ENCODE measurements at places on chromosomes 3 and 15.

DNA sequence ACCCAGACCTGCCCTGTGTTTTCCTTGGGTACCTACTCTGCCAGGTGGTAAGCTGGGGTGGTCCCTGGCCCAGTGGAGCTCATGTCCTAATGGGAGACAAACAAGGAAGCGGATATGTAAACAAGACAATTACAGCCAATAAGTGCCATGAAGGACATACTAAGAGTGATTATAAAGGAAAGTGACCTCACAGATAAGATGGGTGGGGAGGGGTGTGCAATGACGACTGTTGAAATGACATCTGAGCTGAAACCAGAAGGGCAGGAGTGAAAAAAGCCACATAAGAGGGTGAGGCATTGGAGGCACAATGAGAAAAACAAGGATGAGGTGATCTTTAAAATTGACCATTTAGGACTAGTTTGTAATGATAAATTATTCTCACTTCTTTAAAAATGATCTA is 336.2 kb upstream of the IL12A start:
- DNase-seq = no peak

GRCh38 chr15:27563765-27564370 is 535.2 kb downstream of the OCA2 start:
- no peak for DNase-seq

DNA sequence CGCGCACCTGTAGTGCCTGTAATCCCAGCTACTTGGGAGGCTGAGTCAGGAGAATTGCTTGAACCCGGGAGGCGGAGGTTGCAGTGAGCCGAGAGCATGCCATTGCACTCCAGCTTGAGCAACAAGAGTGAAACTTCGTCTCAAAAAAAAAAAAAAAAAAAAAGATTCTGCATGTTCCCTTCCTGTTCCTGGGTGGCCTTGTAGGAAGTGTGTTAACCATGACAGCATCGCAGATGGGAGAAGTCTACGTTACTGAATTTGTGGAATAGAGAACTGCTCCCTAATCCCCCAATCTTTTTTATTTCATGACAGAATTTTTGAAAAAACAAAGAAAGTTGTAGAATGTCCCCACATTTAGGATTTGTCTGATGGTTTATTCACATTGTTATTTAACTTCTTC is 45.4 kb downstream of the FOXL2 start:
- no peak for DNase-seq

DNA sequence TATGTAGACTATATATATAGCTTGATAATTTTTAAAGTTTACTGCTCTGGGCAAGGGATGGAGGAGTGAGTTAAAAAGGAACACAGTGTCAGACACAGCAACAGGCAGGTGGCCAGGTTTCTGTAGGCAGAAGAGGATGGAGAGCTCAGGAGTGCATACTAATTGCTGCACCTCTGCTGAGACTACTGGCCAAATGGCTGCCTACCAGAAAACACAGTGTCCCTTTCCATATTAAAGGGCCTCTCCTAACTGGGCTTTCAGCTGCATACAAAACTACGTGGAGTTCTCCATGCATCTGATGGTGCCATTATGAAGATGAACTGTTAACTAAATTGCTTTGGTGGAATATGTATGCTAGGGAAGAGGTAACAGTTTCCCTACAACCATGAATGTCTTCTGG is 1.8 kb downstream of the ATP13A4 start:
- DNase-seq = no peak

DNA sequence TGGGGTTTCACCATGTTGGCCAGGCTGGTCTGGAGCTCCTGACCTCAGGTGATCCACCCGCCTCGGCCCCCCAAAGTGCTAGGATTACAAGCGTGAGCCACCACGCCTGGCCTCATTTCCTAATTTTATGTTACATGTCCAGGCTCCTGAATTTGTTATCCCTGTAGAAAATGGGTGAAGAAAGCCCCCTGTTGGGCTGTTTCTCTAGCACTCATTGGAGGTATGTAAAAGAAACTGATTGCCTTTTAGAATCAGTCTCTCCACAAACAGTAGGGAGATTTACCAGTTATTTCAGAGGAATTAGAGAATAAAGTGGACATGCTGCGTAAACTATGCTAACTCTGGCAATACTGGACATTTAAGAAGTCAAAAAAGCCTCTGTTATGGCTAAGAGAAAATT is 364.1 kb upstream of the TBL1XR1 start:
- no peak for DNase-seq

DNA sequence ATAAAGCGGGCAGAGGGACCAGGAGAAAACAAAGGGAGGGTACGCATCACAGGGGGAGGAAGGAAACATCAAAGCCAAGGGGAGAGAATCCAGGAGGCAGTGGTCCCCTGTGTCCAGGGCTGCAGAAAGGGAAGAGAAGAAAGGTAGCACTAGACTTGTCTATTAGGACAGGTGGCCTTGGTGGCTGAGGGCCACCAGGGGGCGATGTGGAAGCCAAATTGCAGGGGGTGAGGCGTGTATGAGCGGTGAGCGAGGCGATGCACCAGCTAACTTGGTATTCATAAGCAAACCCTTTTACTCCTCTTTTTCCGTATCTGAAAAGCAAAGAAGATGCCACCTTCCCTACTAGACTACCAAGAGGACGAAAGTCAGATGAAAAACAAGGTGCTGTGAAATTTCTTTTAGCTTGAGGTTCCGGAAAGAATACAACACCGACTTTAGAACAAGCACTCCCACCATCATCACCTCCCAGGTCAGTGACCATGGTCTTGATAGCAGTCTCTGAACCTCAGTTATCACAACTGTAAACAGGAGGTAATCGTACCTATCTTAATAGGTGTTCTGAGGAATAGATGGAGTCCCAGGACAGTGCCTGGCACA is 654.4 kb upstream of the ADAMTS9 start:
- no peak for DNase-seq

DNA sequence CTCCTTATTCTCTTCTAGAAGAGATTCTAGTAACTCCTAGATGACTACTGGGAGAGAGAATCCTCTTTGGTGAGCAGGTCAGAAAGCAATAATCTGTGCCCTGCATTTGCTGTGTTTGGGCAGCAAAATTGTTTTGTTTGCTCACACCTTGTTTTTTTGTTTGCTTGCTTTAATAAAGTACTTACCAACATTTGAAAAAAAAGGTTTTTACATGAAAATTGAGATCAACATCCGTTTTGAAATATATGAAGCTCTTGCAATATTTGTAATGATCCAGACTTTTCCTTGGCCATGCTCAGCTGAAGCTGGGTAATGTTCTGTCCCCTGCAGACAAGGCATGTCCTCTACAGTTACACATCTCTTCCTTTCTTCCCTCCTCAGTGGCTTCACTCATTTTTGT is 62.2 kb downstream of the DIPK2A start:
- DNase-seq = no peak

DNA sequence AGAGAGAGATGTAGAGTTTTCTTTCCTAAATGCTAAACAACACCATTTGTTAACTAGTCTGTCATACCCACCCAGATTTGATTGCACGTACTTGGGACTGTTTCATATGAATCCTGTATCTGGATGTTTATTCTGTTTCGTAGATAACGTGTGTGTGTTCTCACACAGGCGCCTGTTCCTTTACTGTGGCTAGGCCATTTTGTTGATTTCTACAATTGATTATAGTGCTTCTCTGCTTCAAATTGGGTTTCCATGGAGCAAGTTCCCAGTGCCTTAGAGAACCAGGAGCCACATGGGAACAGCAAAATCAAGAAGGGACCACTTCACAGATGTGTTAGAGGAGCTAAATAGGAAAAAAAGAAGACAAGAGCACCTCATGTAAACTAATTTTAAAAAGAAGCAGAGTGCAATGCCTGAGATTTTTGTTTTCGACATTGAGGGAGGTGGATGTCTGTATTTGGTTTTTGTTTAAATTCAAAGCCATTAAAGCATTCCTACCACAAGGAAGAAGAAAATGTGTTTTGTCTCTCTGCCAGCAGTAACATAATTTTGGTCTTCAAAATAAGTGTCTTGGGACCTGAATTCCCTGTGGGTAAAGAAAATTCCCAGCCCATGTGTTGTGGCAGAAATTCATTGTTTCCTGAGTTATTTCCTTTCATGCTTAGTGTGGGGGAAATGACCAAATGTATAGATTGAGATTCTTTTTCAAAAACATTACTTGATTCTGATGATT is 424.0 kb upstream of the C2CD4B start:
- DNase-seq = no peak

- no peak for DNase-seq
Measured at GRCh38 chr15:55279746-55280351, 9.8 kb downstream of the RAB27A start.

DNA sequence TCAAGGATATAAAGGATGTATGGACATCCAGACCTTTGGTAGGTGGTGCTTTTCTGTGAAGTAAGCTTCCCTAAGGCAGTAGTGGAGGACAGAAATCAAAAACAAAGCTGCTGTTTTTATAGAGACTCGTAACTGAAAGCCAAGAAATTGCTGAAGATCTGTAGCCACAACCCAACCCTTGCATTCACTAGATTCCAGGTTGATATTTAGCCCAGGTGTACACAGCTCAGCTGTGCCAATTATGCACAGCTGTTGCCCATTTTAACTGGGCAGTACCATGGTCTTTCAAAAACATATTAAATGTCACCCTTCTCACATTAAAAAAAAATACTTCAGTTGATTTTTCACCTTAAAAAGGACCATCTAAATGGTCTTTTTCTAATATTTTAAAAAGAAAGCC is 75.8 kb downstream of the CNTN3 start:
- no peak for DNase-seq

- DNase-seq = no peak
Measured at GRCh38 chr3:157502916-157503595, at the start of gene VEPH1. Gene VEPH1, minus strand, starts transcription at chr3:157503416. Its CDS starts 8,067 bp downstream, at chr3:157495349.

DNA sequence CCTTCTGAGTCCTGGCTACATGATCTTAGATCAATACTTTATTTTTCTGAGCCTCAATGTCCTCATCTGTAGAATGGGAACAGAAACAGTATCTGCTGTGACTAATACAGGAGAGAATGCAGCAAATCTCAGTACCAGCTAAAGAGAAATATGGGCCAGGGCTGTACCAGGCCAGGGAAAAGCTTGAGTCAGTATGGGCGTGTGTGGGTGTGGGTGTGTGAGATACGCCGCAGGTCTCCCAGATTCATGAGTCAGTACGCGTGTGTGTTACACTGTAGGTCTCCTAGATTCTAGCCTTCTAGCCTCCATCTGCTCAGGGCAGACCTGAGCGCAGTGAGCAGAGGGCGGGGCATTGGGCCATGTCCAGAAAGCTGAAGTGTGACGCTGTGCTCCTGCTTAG is 15.2 kb downstream of the GNAI2 start:
- DNase-seq = no peak

DNA sequence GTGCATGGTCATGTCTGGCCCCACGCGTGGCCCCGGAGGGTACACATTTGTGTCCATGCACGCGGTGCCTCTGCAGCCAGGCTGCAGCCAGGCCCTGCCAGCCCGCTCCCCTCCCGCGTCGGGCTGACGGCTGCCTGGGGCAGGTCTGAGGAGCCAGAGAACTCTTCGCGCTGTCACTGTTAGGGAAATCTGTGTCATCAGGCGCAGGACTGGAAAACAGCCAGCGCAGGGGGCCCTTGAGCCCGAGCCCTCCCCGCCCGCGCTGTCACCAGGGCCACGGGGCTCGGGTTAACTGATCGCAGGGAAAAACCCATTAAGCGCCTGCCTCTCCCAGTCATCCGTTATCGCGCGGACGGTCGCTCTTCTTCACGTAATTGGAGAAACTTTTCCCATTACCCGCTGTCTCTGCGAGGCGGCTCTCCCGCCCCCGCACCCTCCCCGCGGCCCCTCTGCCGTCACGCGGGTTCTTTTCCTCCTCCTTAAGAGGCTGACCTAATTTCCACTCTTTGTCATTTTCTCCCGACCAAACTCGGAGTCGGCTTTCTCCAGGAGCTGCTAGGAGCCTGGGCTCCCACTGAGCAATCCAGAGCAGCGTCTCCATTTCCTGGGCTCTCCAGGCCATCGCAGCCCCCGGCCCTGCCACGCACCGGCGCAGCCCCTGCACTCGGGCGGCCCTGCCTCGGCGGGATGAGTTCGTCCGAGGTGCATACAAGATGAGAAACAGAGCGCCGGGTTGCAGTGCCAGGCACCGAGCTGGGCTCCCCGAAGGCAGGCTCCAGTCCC is 57.5 kb upstream of the PRR23E start:
- no peak for DNase-seq

- DNase-seq = no peak
Measured at GRCh38 chr3:176416870-176417269, 780.4 kb downstream of the TBL1XR1 start.

- no peak for DNase-seq
Measured at GRCh38 chr3:146646261-146646660, 41.1 kb upstream of the PLSCR5 start.

DNA sequence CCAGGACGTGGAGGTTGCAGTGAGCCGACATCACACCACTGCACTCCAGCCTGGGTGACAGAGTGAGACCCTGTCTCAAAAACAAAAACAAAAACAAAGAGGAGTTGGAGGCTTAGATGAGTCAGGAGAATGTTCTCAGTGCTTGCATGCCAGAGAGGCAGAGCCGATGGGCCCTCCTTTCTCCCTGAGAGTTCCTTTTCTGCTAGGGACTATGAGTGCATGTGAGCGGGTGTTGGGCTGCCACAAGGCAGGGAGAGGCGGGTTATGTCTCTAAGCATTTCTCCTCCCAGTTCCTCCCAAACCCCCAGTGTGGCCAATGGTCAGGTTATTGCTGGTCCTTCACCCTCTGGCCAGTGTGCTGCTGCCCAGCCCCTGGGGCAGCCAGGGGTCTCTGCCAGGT is 45.1 kb downstream of the RTP1 start:
- no peak for DNase-seq

DNA sequence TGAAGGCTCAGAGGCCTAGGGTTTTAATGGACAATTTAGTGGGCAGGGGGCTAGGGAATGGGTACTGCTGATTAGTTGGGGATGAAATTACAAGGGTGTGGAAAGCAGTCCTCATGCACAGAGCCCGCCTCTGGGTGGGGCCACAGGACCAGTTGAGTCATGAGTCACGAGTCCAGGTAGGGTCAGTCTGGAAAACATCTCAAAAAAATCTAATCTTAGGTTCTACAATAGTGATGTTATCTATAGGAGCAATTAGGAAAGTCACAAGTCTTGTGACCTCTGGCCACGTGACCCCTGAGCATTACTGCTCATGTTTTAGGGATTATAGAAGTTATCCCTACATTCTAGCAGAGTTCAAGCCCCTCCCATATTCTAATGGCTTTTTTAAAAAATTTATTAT is 18.6 kb upstream of the IREB2 start:
- no peak for DNase-seq

DNA sequence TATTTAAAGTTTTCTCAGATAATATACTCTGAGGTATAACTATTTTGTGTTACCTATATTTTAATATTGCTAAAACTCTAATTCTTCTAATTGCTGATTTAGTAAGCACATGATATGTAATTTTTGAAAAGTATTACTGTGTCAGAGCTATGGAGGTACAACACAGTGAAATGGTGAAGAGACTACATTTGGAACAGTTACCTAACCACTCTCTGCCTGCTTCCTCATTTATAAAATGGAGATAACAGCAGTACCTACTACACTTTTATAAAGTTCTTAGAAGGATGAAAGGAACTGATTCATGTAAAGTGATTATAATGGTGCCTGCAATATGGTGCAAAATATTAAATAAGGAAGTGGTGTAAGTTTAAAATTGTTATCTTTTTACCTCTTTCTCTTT is 16.3 kb upstream of the NEK10 start:
- DNase-seq = no peak

- no peak for DNase-seq
Measured at GRCh38 chr3:16124636-16125035, 49.8 kb upstream of the GALNT15 start.

All from HuH-7.5 (cell line).